SW480 (cell line): ENCODE measurements at places on chromosomes 7 and 10.

DNA sequence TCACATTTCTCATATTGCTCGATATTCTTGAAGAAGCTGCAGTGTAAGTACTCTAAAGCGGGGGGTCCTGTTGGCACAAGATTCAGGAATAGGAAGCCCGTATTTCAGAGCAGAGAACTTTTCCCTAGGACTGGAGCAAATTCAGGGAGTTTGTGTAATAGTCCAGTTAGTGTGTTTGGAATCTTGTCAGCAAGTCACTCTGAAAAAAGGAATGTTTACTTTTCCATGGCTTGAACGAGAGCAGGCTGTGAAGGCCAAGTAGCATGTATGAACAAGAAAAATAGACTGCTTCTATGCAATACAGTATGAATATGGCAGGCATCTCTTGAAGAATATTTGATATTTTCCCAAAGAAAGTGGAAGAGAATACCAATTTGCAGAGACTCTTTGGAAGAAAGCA is 39.8 kb downstream of the CDC123 start:
- DNase-seq: no peak

DNA sequence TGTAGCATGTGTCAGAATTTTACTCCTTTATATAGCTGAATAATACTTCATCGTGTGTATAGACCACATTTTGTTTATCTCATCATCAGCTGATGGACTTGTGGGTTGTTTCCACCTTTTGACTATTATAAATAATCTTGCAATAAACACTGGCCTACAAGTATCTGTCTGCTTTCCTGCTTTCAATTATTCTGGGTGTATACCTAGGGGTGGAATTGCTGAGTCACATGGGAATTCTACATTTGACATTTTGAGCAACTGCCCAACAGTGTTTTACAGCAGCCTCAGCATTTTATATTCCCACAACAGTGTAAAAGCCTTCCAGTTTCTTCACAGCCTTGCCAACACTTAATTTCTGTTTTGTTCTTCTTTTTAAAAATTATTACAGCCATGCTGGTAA is 200.3 kb upstream of the PRSS1 start:
- no peak for DNase-seq

DNA sequence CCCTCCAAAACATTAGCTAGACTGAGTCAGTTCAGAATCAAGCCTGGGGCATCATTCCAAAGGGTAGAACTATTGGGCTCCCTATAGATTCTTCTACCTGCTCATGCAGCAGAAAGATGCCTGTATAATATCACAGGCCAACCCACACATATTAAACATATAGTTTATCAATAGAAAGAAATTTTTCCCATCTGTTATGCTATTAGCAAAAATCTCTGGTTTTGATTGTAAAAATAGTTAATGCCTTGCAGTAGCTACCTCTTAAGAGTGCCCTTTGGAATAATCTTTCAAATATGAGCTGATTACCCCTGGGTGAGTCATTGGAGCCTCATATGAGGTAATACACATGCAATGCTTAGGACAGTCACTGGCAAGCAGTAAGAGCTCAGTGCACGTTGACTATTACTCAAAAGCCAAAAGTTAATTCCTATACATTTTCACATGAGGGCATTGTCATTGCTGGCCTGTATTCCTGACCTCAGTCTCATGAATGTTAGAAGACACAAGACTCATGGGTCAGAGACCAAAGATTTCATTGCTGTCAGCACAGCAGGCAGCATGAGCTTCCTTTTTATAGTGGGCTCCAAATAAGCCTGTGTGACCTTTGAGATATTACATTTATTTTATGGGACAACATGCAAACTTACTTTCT is 180.0 kb downstream of the FGFR2 start:
- peak; percentile 78 for DNase-seq

DNA sequence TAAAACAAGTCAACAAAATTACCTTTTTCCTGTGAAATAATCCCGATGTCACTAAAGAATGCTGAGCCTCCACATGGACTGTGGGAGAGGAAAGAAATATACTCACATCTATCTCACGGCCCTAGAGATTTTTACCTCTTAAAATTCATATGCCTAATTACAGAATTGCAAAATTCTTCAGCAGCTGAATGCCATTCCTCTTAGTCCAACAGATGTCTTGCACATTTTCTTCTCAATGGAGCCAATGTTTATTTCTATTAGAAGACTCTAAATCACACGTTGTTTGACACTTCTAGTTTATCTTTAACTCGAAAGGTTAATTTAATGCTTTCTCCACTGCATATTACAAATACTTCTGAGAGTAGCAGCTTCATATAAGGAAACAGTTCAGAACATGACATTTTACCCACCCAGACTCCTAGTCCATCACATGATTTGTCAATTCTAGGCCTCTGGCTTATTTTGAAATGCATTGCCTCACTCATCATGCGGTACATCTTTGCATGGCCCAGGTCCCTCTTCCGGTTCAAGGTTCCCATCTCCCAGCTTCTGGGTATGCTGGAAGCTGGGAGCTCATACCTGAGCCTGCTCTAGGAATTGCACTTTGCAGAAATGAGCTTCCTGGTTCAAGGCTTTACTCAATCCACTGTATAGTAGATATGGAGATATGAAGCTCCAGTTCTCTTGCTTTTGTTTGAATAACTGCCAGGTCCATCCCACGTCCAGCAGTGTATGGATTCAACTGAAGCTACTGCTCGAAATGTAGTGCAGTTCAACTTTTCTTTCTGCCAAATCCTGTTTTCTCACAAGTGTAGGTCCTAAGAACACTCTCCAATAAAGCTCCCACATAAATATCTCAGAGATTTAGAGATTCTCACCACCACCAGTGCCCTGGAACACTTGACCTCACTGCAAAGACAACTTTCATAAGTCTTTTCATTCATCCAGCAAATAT is 306.2 kb downstream of the GPR37 start:
- DNase-seq: no peak

DNA sequence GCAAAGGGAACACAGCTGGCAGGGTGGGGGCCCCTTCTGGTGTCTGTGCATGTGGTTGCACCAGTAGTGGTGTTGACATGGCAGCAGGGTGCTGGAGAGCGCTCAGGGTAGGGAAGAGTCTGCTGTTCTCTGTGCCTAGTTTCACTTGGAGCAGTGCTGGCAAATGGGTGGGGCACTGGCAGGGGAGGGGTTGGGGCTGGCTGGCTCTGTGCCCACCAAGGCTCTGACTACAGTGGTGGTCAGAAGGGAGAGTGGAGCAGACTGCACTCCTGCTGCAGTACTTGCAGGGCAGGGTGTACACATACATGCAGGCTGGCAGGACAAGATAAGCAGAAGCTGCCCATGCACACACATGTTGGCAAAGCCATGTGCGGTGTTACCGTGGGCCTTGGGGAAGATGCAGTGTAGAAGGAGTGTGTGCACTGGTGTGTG is 18.2 kb downstream of the FAM25A start:
- no peak for DNase-seq

GRCh38 chr7:130222-130572 is 62.2 kb upstream of the FAM20C start:
- DNase-seq: no peak
